ENCODE measurements at places on chromosomes 16 and 17. TPM values are rescaled to one million over a fixed set of nuclear protein-coding genes. Genes with fewer than 3 reads are reported as not detected.

Gene CD300LG
- not detected for polyA plus RNA-seq

- no peak for DNase-seq
These were observed 3.8 kb upstream of the NPB start for GRCh38 chr17:81898029-81898866.

DNA sequence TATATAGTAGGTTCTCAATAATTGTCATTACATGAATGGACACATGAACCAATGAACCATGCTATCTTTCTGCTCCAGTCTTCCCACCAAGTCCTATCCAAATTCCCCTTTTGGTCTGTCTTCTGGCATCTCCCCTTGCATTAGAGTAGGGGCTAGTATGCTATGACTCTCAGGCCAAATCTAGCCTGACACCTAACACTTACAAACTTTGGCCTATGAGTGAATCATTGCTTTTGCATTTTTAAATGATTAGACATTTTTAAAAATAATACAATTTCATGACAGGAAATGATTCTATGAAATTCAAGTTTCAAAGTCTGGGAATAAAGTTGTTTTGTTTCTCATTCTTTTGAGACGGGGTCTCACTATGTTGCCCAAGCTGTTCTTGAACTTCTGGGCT, 102.5 kb upstream of the MAF start:
- no peak for DNase-seq

GRCh38 chr17:58730937-58731336, 24.7 kb upstream of the PPM1E start:
- DNase-seq, result no peak

DNA sequence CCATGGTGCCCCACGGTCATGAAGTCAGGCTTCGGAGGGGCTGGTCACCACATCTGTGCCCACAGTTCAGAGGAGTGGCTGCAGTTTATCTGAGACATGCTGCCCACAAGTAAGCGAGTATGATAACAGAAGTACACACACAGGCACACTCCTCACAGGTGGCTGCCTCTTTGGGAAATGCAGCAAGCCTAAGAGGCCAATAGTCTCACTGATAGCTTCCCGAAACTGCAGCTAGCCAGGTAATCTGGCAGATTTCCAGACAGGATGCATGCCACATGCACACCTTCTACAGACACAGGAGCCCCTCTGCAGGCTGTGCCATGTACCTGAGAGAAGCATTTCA, 12.6 kb upstream of the GFOD2 start:
- DNase-seq, result no peak

DNA sequence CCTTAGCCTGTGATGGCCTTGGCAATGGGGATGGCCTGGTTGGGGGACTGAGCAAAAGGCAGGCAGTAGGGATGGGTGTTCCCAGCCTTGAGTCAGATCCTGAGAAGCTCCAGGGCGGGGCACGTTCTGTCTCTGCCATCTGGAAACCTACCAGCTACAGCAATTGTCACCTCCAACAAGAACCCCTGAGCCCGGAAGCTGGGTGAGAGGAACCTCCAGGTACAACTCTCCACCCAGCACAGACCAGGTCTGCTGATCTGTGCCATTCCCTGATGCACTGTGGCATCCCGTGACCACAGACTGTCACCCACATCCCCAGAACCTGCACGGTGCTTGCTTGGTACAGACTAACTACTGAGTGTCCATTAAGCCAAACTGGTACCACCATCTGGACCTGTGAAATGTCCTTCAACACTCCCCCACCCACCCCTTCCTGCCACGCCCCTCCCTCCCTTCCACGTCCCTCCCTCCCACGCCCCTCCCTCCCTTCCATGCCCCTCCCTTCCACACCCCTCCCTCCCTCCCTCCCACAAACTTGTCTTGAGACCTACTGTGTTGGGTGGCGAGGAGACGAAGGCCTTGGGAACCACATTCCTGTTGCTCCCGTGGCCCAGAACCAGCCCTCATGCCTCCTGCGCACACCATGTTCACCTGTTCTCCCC, 16.6 kb downstream of the MYO15B start:
- peak; percentile 81 for DNase-seq
